ENCODE measurements at places on chromosomes 7 and 10.

DNA sequence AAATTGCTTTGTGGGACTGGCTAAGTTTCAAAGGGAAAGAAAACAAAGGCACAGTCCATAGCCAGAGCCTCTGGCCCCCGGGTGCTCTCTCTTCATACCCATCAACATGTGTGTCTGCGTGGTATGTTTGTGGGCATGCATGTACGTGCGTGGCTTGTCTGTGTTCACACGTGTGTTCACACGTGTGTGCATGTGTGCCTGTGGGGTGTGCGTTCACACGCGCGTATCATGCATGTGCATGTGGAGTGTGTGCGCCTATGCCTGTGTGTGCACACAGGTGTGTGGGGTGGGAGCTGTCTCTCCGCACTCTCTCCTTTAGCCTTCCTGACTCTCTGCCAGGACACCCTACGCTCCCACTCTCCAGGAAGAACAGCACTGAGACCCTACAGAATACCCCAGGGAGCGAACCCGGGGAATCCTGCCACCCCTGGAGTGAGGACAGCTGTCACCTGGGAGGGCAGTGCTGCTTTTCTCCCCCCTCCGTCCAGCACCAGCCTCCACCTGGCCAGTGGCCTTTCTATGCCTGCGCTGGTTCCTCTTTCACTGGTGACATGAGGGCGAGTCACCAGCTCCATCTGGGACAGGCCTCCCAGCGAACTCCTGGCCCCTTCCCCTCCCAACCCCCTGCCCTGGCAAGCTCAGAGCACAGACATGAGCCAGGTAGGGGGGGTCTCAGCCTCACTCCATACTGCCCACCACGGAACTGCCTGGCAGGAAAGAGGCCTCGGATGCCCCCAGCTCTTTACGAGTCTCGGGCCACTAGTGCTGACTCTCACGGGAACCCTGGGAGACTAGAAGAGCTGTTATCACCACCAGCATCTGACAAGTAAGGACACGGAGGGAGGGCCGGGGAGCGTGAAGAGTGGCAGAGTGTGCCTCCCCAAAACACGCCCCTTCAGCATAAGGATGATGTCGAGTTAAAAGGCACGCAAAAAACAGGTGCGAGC, 16.5 kb downstream of the WDR86 start:
- DNase-seq, result no peak

DNA sequence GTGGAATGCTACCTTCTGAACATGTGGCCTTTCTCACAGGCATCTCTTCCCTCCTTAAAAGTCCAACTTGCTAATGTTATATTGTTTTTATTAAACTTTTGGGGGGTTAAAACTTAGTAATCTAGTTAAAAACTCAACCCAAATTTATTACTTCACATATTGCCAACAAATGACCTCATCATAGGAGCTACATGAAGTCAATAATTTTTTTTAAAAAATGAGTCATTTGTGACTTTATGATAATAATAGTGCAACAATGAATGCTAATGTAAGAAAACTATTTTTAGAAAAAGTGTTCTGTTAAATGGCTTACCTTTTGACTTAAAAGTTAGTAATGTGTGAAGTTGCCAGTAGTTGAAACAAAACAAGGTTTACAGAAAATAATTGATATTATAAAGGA, 325.9 kb upstream of the FZD1 start:
- no peak for DNase-seq

- DNase-seq, result no peak
These were observed 495 bp upstream of the SDHAF3 start for GRCh38 chr7:97117035-97117371.

DNA sequence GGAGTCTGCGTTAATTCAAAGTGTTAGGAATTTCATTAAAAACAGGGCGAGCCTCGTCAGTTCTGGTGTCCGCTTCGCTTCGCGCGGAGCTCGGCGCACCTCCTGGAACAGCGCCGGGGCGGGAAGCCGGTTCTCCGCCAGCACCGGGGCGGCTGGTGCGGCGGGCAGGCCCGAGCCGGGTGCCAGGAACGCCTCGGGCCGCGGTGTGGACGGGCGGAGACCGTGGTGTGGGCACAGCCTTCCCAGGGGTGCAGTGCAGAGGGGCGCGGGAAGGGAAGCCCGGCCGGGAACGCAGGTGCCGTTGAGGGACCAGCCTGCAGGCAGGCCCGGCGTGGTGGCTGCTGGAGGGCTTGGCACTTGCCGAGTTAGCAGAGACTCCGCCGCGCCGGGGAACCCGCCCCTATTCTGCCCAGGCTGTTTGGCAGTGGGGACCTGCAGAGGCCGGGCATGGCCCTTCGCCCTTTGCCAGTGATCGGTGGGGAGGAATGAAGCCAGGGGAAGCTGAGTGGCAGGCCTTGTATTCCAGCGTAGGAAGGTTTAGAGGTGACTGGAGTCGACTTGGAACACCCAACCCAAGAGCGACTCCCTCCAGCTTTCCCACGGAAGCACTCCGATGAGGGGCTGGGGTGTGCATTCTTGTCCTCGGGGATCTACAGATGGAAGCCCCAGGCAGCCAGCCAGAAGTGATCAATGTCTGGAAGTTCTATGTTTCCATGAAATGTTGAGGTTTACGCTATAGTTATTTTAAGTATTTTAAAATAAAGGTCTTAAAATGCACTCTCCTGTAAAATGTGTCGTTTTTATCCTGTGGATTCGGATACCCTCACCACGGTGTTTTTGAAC, 945 bp upstream of the RHEB start:
- DNase-seq, result no peak

DNA sequence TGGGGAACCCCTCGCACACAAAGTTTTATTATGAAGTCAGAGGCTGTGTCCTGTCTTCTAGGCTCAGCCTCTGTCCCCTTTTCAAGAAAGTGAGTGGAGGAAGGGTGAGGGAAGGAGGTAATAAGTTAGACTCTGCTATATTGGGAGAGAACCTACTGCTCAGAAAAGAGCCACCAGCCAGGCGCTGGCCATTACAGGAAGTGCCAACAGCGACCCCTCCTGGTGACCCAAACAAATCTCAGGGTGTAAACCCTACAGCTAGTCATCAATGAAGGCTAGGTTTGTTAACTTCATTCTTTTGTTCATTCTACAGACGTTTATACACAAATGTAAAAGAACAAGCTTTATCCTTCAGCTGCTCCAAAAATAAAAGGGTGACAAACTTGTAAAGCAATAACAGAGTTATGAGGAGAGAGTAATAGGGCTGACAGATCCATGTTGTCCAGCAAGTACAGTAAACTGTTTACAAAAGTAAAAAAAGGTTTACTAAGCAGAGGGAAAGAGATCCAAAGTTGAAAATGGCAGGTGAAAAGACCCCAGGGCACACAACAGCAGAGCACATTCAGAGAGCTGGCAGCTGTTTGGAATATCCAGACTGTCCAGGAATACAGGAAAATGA, 82.7 kb downstream of the FAM204A start:
- DNase-seq, result no peak

DNA sequence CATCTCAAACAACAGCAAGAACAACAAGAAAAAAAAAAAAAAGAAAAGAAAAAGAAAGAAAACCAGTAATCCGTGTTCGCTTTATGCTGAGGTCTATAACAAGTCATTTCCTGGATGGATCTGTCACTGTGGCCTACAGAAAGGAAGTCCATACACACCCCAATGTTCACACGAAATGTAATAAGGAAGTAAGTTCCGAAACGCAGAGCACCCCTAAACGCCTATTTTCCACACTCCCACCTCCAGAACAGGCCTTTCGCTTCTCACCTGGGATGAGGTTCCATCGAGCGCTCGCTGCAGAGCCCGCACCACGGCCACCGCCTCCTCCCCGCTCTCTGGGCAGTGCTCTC, 735 bp downstream of the ZNF394 start:
- no peak for DNase-seq

- DNase-seq, result no peak
These were observed 2.1 kb upstream of the GPRIN2 start for GRCh38 chr10:46558392-46559185.

- DNase-seq, result no peak
These were observed 159.3 kb downstream of the ETV1 start for GRCh38 chr7:13829914-13830900.

- DNase-seq, result no peak
These were observed 59.7 kb downstream of the SORBS1 start for GRCh38 chr10:95501203-95502094.

DNA sequence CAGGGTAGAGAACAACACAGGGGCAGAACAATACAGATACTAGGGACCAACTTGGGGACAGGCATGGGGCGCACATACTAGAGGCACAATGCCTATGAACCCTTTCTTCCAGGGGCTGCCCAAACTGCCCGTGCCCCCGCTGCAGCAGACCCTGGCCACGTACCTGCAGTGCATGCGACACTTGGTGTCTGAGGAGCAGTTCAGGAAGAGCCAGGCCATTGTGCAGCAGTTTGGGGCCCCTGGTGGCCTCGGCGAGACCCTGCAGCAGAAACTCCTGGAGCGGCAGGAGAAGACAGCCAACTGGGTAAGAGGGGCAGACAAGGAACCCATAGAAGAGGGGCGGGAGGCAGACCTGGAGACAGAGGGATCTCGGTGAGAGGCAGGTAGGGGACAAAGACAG, 5.8 kb downstream of the CHAT start:
- DNase-seq, result no peak

DNA sequence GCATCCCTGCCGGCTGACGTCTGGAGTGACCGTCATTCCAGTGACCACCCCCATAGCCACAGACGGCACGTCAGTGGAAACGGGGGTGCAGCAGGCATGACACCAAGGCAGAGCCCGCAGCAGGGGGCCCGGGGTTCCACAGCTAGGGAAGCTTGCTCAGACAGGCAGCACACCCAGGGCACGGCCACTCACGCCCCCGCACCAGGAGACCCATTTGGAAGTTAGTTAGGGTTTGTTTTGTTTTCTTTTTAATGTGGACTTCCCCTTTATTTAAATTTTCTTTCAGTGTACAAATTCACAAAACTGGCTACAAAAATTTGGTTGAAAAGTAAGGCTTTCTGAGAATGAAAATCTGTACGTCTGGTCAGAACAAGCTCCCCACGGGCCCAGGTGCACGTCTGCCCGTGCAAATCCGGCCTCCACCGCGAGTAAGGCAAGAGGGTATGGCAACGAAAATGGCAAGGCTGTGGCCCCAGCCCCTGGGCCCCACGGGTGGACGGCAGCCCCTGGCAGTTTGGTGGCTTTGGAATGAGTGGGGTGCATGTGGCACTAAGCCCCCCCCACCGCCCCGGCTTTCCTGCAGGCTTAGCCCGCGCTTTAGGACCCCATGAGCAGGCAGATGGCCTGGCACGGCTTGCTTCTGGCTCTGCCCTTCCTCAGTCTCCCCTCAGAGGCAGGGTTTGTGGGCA, 124.2 kb downstream of the FAM53B start:
- DNase-seq, result no peak

DNA sequence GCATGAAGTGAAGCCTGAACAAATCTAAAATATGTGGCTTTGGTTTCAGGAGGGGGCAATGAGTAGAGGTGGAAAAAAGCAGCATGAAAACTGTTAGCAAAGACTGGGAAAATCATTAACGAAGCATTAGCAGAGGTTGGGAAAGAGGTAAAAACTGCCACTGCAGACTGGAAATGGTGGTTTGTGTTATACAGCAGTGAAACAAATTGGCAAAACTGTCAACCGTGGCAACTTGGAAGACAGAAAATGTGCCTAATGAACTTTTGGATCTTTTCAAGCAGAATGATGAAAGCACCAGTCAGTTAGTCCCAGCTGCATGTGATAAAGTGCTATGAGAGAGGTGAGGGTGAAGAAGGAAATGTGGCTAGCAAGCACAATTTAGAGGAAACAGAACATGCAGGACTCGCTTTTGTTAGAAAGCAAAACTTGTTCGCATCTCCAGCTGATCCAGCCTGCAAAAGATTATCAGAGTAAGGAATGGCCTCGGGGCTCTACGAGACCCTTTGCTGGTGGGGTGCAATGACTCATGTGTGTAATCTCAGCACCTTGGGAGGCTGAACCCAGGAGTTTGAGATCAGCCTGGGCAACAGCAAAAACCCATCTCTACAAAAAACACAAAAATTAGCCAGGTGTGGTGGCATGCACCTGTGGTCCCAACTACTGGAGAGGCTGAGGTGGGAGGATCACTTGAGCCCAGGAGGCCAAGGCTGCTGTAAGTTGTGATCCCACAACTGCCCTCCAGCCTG, 45.7 kb downstream of the SKIDA1 start:
- no peak for DNase-seq

GRCh38 chr7:134472572-134473244, 13.8 kb upstream of the AKR1B1 start:
- DNase-seq, result no peak

DNA sequence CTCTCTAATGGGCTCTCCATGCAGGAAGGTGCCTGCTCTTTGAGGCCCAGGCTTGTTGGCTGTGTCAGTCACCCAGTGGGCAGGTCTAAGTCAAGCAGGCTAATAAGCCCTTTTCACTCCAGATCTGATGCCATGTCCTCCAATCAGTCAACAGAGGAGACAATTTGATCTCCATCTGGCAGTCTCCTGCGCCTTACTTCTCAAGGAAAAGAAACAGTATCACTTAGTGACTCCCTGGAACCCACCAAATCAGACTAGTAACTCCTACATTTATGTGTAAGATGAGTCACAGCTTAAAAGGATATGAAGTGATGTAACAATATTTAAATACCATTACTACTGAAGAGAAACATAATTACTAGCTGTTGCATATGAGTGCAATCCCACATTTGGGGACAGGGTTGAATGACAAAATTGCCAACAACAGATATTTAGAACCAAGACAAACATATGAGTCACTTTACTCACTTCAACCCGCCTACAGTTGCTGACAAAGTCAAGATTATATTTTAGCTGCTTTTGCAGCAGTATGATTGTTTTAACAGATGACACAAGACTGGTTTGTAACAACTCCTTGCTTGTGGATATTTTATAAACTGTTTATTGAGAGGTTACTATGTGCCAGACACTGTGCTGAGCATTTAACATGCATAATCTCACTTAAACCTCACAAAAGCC, 72.1 kb downstream of the USP6NL start:
- no peak for DNase-seq

DNA sequence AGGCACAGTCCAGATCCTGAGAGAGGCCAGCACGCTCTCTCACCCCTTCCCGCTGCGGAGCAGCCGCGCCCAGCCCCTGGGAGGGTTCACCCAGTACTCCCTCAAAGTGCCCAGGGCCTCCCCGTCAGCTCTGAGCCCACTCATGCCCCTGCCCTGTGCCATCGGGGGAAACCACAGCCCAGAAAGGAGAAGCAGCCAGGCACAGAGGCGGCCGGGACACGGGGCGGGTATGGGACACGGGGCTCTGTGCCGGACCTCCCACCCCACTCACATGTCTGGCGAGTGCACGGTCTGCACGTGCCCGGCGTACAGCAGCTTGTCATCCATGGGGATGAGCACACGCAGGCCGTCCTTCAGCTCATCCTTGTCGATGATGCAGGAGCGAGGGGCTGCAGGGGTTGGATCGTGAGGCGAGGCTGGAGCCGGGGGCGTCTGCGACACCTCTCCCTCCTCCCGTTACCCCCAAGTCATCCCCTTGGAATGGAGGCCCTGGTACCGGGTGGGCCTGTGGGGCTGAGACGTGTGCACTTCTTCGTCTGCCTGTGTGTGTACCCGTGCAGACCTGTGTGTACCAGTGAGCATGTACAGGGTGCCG, 38.2 kb downstream of the SLC29A4 start:
- DNase-seq, result no peak

DNA sequence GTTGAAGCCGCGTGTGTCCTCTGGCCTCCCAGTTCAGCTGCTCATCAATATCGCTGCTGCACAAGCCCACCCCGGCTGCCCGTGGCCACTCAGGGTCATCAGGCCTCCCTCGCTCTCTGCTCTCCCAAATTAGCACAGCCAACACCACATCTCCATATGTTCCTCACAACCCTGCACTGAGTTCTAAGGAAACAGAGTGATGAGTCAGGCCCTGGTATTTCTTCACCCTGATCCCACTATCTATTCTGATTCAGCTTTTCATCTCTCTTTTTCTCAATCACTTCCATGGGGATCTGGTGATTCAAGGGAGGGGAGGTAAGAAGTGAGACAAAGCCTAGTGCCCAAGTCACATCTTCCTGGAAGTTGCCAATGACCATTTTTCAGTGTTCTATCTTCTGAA, 23.8 kb downstream of the CYTH3 start:
- DNase-seq, result no peak

Data from stimulated activated CD4-positive, alpha-beta T cell treated with anti-CD3 and anti-CD28 coated beads, TNF-alpha, amount 100 ng/mL, for 4 hours (primary cell).